ENCODE measurements at places on chromosomes 6 and 20.
A peak's percentile ranks its signal among the peaks of the same experiment; 100 is the strongest.

DNA sequence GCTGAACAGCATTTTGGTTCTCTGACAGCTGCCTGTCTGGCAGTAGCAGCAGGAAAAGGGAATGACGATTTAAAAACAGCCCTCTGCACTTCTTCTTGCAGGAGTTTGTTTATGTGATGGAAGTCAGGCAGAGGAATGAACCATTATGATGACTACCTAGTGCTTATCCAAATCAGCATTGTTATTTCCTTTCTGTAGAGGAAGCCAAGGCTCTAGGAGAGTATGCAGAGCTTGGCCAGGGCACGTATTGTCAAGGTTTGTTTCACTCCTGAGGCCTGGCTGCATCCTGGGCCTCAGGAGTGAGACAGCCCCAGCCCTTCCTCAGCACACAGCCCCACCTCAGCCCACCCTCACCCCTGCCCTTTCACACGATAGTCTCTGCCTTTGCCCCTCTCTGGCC, 68.5 kb downstream of the FAM229B start:
- no peak for DNase-seq

DNA sequence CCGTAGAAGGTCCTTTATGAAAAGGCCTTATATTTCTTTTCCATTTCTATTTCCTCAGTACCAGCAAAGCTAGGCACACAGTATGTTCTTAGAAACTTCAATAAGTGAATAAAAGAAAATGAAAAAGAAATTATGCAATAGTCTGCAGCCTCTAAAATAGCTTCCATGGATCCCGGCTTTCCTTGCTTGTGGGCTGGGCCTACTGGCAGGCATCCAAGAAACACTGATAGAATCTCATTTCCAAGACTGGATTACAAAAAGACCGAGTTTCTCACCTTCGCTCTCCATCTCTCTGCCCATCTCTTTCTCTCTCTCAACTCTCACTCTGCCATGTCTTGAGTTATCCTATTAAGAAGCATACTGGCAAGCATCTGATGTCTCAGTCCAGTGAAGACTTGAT, 187.5 kb upstream of the FKBP1C start:
- DNase-seq, result no peak

- DNase-seq, result no peak
These were observed 297.8 kb downstream of the PRL start for GRCh38 chr6:21999012-21999528.

DNA sequence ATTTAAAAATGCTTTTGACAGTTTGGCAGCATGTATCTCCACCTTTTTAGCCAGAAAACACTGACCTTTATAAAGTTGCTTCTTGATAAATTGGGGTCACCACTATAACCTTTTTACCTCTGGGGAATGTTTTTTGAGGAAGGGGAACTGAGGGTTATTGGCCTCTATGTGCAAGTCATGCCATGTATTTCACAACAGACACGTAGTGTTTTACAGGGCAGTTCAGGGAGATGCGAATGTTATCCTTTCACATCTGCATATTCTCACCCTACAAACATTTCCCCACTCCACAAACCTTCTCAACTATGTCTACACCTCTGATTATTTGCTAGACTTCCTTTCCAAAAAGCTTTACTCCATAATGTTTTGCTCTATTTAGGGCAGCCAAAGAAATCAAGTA, 17.0 kb upstream of the SLA2 start:
- DNase-seq, result no peak

- DNase-seq, result no peak
These were observed 229.4 kb downstream of the ALDH8A1 start for GRCh38 chr6:134720353-134721059.

GRCh38 chr6:136716917-136717715, 75.2 kb downstream of the MAP3K5 start:
- DNase-seq, result no peak

DNA sequence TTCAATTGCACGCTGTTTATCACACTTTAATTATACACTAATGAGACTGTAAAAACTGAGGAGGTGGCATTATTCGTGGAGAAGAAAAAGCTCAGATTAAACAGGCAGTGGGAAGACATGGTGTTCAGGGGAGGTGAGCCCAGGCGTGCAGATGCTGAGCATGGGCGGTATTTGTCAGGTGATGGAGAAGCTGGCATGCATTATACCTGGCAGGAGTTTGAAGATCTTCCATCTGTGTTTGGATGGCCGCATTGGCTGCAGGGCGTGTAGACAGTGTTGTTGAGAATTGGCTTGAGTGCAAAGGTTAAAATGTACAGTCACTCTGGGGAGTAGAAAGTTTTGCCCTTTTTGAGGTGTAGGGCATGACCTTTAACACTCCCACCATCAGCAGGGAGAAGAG, 213.8 kb downstream of the ERMARD start:
- no peak for DNase-seq

- DNase-seq, result peak; percentile 70
These were observed 48.1 kb downstream of the HLA-DPB1 start for GRCh38 chr6:33123732-33124524.

- no peak for DNase-seq
These were observed 88.9 kb downstream of the FHL5 start for GRCh38 chr6:96651816-96652215.

- DNase-seq, result no peak
These were observed 213.4 kb downstream of the PACRG start for GRCh38 chr6:162941128-162941527.

- DNase-seq, result no peak
These were observed at the start of gene KIF13A for GRCh38 chr6:17987447-17987696. Gene KIF13A (minus strand): TSS chr6:17987635. CDS start chr6:17987463, 172 bp downstream.

GRCh38 chr20:34970193-34970840, 14.6 kb downstream of the MYH7B start:
- DNase-seq, result no peak

- DNase-seq, result no peak
These were observed 78.5 kb upstream of the AHI1 start for GRCh38 chr6:135576055-135576454.

DNA sequence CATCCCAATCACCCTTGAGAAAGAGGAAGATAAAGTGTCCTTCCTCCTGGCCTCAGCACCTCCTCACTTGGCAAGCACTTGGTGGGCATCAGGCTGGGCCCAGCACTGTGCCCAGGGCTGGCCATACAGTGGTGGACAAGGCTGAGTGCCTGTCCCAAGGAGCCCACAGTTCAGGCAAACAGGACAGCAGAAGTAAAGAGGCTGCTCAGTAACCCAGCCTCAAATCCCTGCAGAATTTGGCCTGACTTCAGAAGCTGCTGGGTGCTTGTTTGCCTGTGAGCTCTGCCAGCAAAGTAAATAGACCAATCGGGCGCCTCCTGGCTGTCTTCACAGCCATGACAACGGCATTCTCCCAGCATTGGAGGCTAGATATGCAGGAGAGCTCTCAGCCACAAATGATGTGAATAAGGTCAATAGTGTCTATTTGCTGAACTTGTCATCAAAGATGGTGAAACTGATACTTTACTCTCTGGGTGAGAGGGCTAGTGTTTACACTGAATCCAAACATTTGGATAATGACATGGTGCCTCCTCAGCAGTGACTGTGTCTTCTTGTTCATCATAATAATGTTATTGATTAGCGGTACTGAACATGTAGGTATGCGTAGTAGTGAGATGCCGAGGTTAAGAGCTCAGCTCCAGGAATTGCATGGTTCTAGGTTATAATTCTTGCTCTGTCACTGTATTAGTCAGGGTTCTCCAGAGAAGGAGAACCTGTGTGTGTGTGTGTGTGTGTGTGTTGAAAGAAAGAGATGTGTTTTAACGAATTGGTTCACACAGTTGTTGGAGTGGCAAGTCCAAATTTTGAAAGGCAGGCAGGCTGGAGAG, 36.9 kb upstream of the FANCE start:
- peak; percentile 76 for DNase-seq

- no peak for DNase-seq
These were observed 756.1 kb upstream of the EPHA7 start for GRCh38 chr6:94175465-94175864.

DNA sequence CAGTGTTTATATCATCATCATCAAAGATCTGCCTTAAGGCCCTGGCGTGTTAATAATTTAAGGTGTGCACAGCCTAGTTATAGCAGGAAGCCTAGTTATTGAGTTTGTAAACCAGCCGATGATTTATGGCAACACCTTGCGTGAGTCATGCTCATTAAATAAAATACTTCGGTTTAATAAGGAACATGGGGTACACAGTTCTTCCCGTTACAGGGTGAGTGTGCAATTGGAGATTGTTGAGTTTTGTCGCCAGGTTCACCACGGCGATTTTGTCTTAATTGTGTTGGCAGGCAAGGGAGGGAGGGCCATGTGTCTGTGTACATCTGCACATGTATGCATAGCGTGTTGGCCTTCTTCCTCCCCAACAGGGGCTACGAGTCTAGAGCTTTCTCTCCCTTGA, 104.0 kb downstream of the TFAP2A start:
- DNase-seq, result no peak

- no peak for DNase-seq
These were observed 37.5 kb upstream of the MRPS18A start for GRCh38 chr6:43724914-43725642.

DNA sequence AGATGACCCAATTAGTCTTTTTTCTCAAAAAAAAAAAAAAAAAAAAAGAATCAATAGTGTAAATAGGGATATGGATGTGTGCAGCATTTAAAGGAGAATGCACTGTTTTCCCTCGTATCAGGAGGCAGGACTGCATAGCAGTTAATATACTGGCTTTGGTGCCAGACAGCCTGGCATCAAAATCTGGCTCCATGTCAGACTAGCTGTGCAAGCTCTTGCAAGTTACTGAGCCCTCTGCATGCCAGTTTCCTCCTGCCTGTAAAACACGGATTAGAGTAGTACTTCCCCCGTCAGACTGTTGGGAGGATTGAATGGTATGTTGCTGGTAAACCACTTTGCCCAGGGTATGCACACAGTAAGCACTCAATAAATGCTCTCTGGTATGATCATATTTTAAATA, 594.2 kb upstream of the CHD6 start:
- DNase-seq, result no peak

GRCh38 chr20:29472606-29473005, 1784.9 kb upstream of the DEFB115 start:
- no peak for DNase-seq
